ENCODE measurements at places on chromosomes 6 and 20. TPM values are rescaled to one million over a fixed set of nuclear protein-coding genes. Genes with fewer than 3 reads are reported as not detected.

- H3K4me1 ChIP-seq = peaks cover 28% of the 10 kb centered on the region
- no peaks in the 10 kb centered on the region for H3K27me3 ChIP-seq
- no peak overlapping the region for H3K4me3 ChIP-seq
Measured at GRCh38 chr6:23175391-23175790, 606.0 kb downstream of the HDGFL1 start.

MYCT1 gene
- total RNA-seq = under 0.01 TPM

OLIG3 gene
- not detected for total RNA-seq

DNA sequence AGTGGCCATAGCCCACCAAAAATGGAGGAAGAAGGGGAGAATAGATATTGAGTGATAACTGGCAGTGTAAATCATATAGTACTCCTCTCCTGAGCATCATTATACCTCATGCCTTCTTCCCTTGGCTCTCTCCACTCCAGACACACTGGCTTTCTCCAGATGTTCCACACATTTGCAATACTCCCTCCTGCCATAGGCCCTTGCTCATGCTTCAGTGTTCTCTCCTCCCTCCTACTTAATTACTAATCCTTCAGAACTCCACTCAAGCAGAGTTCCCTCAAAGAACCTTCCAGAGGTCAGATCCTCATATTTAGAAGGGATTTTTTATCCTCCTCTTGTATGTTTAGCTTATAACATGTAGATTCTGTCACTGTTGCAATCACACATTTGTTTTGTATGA is 279.5 kb upstream of the SUPT3H start:
- no peaks in the 10 kb centered on the region for H3K36me3 ChIP-seq
- peak overlapping the region; percentile 91 for H3K27ac ChIP-seq
- peak; percentile 70 for DNase-seq
- H3K4me1 ChIP-seq = peaks cover 61% of the 10 kb centered on the region
- no peaks in the 10 kb centered on the region for H3K27me3 ChIP-seq
- H3K4me3 ChIP-seq = no peak overlapping the region

GRCh38 chr20:48156951-48157700 is 371.8 kb upstream of the SULF2 start:
- no peak overlapping the region for H3K4me3 ChIP-seq
- no peaks in the 10 kb centered on the region for H3K36me3 ChIP-seq
- peaks cover 9% of the 10 kb centered on the region for H3K27me3 ChIP-seq
- H3K4me1 ChIP-seq = no peaks in the 10 kb centered on the region

DNA sequence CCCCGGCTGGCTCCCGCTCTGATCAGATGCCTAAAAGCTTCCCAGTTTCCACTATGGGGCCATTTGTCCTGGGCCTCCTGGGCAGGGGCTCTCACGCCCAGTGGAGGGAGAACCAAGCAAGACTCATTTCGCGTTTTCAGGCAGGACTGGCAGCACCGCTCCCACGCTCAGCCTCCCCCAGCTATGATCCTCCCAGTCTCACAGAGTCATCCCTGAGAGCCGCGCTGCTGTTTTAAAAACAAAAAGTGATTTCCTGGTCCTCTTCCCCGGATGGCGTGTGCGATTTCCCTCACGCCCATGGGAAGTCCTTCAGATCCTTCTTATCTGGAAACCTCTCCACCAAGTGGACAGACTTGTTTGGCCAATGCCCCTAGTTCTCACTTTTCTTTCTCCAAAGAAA is at the start of gene ADGRF5:
ADGRF5 (minus strand) TSS at position 208 of the 400 bp plus-strand sequence. CDS start 15,176 bp downstream, outside the sequence.
- no peaks in the 10 kb centered on the region for H3K27me3 ChIP-seq
- peaks cover 10% of the 10 kb centered on the region for H3K4me1 ChIP-seq
- H3K36me3 ChIP-seq = no peaks in the 10 kb centered on the region
- DNase-seq = no peak
- H3K27ac ChIP-seq = no peak within 1 kb of the TSS

- H3K36me3 ChIP-seq = no peaks in the 10 kb centered on the region
- H3K4me1 ChIP-seq = no peaks in the 10 kb centered on the region
- H3K27ac ChIP-seq = no peak overlapping the region
- DNase-seq = no peak
Measured at GRCh38 chr20:43903953-43904826, 10.5 kb upstream of the TOX2 start.

DNA sequence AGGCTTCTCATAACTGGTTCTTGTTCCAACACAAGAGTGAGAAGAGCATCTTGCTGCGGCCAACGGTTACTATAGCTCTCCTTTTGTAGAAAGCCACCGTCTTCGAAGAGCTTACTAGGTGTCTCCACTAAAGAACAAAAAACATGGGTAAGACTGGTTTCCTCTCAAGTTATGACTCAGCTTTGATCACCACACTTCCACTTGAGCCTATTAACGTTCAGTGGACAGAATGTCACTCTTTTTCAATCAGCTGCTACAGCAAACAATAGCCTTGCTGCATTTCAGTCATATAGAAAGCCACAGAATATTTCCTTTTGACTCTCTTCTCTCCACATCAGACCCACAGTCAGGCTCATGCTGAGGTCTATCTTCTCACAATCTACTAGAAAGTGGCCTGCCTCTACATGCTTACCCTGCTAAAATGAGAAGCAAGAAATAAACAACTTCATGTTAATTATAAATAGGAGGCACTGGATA is 243.5 kb upstream of the PREP start:
- DNase-seq = peak; percentile 4
- H3K4me1 ChIP-seq = no peaks in the 10 kb centered on the region

DNA sequence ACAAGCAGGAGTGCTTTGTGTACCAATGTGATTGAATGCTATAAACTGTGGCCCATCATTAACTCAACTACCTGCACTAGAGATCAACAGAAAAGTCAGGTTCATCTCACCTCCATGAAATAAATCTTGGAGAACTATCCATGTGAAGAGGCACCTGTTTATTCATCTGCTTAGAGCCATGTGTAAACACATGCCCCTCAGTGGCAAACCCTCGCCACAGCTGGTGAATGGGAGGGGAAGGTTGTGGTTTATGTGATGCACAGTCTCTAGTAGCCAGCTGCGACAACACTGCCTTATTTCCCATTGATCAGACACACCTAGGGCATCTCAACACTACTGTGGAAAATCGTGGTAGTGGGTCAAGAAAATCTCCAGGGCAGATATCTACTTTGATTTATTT is 640.2 kb downstream of the PTPRT start:
- H3K4me3 ChIP-seq = no peak overlapping the region
- no peaks in the 10 kb centered on the region for H3K36me3 ChIP-seq
- no peaks in the 10 kb centered on the region for H3K4me1 ChIP-seq
- H3K27me3 ChIP-seq = no peaks in the 10 kb centered on the region

GRCh38 chr6:166318649-166319600 is 10.7 kb upstream of the PRR18 start:
- no peak overlapping the region for H3K27ac ChIP-seq
- DNase-seq = no peak
- H3K27me3 ChIP-seq = no peaks in the 10 kb centered on the region
- no peaks in the 10 kb centered on the region for H3K4me1 ChIP-seq

DNA sequence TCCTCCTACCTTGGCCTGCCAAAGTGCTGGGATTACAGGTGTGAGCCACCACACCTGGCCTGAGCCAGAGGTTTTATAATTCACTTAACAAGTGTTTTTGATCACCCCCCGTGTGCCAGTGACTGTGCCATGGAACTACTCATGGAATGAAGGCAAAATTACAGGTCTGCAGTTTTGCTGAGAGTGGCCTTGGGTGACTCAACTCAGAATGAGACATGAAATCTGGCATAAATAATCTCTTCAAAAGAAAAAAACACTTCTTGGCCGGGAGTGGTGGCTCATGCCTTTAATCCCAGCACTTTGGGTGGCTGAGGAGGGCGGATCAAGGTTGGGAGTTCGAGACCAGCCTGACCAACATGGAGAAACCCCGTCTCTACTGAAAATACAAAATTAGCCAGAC is 166.9 kb upstream of the SALL4 start:
- no peak overlapping the region for H3K4me3 ChIP-seq
- no peak overlapping the region for H3K27ac ChIP-seq
- H3K4me1 ChIP-seq = no peaks in the 10 kb centered on the region
- H3K27me3 ChIP-seq = no peaks in the 10 kb centered on the region
- no peaks in the 10 kb centered on the region for H3K36me3 ChIP-seq

CGAS gene
- total RNA-seq = 6.3 TPM

LINC00237 gene
- not detected for total RNA-seq

ZSCAN23 gene
- 0.51 TPM for total RNA-seq

GRCh38 chr6:84568971-84569370 is 195.4 kb downstream of the TBX18 start:
- H3K36me3 ChIP-seq = no peaks in the 10 kb centered on the region
- no peak overlapping the region for H3K4me3 ChIP-seq
- DNase-seq = peak; percentile 53
- no peak overlapping the region for H3K27ac ChIP-seq
- no peaks in the 10 kb centered on the region for H3K4me1 ChIP-seq

GRCh38 chr20:59613861-59614260 is 9.5 kb downstream of the PHACTR3 start:
- H3K4me3 ChIP-seq = no peak overlapping the region
- no peaks in the 10 kb centered on the region for H3K36me3 ChIP-seq
- no peak for DNase-seq
- H3K27ac ChIP-seq = no peak overlapping the region
- no peaks in the 10 kb centered on the region for H3K4me1 ChIP-seq

DNA sequence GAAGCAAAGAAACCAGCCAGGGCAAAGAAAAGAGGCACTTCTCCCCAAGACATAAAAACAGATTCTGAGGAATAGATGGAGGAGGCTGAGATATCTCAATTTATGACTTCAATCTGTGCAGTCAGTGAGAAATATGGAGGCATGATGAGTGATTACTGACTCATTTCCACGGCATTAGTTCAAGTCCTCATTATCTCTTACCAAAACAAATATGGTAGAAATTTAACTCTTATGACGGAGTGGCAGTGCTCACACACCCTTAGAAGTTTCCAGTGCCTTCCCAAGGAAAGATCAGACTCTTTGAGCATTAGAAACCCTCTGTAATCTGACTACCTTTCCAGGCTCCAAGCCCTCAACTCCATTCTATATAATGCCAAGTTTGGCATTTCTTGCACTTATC is 364.1 kb downstream of the ARHGAP18 start:
- no peaks in the 10 kb centered on the region for H3K36me3 ChIP-seq
- peaks cover 41% of the 10 kb centered on the region for H3K4me1 ChIP-seq
- peak; percentile 76 for DNase-seq
- H3K4me3 ChIP-seq = no peak overlapping the region

GRCh38 chr6:22147921-22148776 is 148.7 kb downstream of the PRL start:
- H3K27me3 ChIP-seq = 0 out of 2 replicates have a peak, but pooled peaks cover 12% of the 10 kb centered on the region
- DNase-seq = peak; percentile 74
- H3K4me3 ChIP-seq = peak overlapping the region; percentile 69
- peaks cover 23% of the 10 kb centered on the region for H3K4me1 ChIP-seq
- no peaks in the 10 kb centered on the region for H3K36me3 ChIP-seq
- H3K27ac ChIP-seq = no peak overlapping the region

DNA sequence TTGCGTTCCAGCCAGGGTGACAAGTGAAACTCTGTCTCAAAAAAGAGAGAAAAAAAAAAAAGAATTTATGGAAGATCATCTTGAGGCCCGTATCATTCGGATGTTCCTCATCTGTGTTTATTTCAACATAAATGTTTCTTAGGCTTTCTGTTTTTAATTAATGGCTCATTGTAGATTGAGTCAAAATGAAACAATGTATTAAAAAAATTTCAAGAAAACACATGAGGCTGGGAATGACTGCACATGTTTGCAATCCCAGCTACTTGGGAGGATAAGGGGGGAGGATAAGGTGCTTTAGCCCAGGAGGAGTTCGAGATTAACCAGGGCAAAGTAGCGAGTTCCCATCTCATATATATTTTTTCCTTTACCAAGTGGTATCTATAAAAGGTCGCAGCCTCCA is 47.3 kb downstream of the ITCH start:
- H3K4me1 ChIP-seq = peaks cover 24% of the 10 kb centered on the region
- peaks cover 52% of the 10 kb centered on the region for H3K36me3 ChIP-seq
- H3K4me3 ChIP-seq = no peak overlapping the region
- H3K27me3 ChIP-seq = no peaks in the 10 kb centered on the region

GRCh38 chr6:70549327-70549726 is 17.4 kb upstream of the SDHAF4 start:
- no peaks in the 10 kb centered on the region for H3K4me1 ChIP-seq
- H3K4me3 ChIP-seq = no peak overlapping the region
- H3K27ac ChIP-seq = no peak overlapping the region

- peak overlapping the region; percentile 99 for H3K4me3 ChIP-seq
- H3K36me3 ChIP-seq = no peaks in the 10 kb centered on the region
- peak overlapping the region; percentile 87 for H3K27ac ChIP-seq
- peaks cover 22% of the 10 kb centered on the region for H3K4me1 ChIP-seq
- DNase-seq = peak; percentile 79
Measured at GRCh38 chr6:5997420-5997987, 9.2 kb downstream of the NRN1 start.

DNA sequence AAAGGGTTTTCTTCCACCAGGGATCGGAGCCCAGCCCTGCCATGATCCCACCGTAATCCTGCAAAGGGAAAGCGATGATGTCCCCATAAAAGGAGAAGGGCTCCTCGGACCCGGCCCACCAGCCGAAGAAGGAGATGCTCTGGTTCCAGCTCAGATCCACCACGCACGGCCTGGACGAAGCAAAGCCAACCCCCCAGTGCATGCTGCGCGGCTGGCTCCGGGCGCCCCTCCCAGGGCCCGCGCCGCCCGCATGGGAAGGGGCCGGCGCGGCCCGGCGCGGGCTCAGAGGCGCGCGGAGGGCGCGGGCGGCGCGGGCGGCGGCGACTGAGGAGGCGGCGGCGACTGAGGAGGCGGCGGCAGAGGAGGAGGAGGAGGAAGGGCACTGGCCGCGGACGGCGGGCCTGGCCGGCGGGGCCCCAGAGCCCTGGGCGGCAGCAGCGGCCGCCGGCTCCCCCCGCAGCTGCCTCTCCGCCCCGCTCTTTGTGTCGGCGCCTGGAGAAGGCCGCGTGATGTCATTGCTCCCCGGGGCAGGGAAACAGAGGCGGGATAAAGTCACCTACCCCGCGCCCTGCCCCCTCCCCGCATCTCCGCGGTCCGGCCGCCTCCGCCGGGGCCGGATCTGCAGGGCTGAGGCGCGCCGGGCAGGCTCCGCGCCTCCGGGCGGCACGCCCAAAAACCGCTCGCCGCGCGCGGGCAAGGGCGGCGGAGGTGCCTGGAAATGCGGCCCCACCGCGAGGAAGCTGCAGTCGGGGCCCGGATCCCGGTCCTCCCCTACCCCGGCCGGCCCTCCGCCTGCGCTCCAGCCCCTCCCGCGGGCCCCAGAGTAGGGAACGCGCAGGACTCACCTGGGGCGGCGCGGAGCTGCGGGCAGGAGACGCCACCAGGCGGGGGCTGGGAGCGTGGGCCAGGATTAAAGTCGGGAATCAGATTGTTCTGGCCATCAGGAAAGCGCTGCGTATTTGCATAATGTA is at the start of gene FAXC:
FAXC (minus strand) TSS at position 504 of the 971 bp plus-strand sequence; CDS start at position 202, 302 bp downstream.
- H3K4me3 ChIP-seq = peak within 1 kb of the TSS; percentile 73
- peak; percentile 52 for DNase-seq
- no peak within 1 kb of the TSS for H3K27ac ChIP-seq
- H3K36me3 ChIP-seq = no peaks in the 10 kb centered on the region
- peaks cover 20% of the 10 kb centered on the region for H3K27me3 ChIP-seq

GRCh38 chr6:169589699-169590257 is 112.1 kb downstream of the WDR27 start:
- peak; percentile 71 for DNase-seq
- H3K36me3 ChIP-seq = no peaks in the 10 kb centered on the region
- H3K4me1 ChIP-seq = peaks cover 23% of the 10 kb centered on the region
- H3K4me3 ChIP-seq = peak overlapping the region; percentile 19
- H3K27me3 ChIP-seq = no peaks in the 10 kb centered on the region

- H3K4me1 ChIP-seq = no peaks in the 10 kb centered on the region
- H3K27me3 ChIP-seq = no peaks in the 10 kb centered on the region
- H3K36me3 ChIP-seq = no peaks in the 10 kb centered on the region
Measured at GRCh38 chr6:40302856-40303454, 284.2 kb downstream of the LRFN2 start.

PCK1 gene
- not detected for total RNA-seq

LY6G5C gene
- 1.7 TPM for total RNA-seq
